ENCODE measurements at places on chromosomes 1 and 21. TPM values are rescaled to one million over a fixed set of nuclear protein-coding genes. Genes with fewer than 3 reads are reported as not detected.
A peak's percentile ranks its signal among the peaks of the same experiment; 100 is the strongest.

Gene GBP5
- total RNA-seq = 95.7 TPM

Gene HES3
- not detected for total RNA-seq

DNA sequence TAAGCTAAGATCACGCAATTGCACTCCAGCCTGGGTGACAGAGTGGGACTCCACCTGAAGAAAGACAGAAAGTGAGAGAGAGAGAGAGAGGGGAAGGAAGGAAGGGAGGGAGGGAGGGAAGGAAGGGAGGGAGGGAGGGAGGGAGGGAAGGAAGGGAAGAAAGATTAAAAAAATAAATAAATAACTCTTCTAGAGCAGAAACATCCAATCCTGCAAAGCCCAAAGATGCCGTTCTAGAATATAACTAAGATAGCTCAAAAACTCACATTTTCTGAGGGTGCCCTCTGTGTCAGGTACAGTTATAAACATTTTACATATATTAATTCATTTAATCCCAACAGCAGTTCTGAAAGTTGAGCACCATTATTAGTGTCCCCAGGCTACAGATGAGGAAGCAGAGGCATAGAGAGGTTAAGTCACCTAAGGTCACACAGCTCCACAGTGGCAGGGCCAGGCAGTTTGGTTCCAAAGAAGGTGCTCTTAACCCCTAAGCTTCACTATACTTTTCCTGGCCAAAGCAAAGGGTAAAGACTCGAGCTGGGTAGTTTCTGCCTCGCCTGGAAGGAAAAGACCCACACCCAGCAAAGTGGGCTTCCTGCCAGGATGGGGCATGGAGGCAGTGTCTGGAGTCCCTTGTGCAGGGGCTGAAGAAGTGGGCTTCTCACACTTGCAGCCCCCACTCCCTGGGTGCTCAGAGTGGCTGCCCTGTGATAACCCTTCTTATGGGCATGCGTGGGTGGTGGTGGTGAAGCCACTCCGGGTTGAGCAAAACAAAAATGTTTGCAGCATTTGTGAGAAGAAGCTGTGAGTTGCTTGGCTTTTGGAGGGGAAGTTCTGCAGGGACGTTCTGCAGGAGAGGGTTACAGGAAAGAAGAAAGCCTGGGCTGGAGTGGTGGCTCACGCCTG is 7.9 kb upstream of the PIK3CD start:
- peak overlapping the region; percentile 65 for H3K27ac ChIP-seq
- peaks cover 18% of the 10 kb centered on the region for H3K36me3 ChIP-seq
- DNase-seq = peak; percentile 44
- no peak overlapping the region for H3K4me3 ChIP-seq
- H3K4me1 ChIP-seq = peaks cover 47% of the 10 kb centered on the region

DNA sequence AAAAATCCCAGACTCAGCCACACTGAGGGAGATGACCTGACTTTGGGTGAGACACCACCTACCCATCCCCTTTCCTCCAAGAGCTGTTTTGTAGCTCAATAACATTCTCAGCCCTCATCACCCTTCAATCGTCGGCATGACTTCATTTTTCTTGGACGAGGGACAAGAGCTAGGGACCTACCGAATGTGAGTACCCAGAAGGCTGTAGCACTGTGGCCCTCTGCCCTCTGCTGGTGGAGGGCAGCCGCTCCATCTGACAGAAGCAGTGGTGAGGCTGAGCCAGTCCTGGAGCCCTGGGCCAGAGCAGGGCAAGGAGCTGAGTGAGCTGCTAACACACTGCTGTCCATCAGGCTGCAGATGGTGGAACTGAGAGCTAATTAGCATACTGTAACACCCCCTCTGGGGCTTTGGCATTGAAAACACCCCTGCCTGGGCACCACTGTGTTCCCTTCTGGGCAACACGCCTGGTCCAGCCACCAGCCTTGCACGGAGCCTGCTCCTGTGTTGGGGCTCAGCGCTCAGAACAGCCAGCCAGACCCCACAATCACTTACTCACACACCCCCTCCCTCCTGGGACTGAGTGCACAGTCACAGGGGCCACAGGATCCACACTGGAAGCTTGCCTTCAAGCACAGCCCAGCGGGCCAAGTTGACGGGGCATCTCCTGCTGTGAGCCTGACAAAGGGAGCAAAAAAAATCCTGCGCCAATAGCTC is 18.3 kb upstream of the ALPL start:
- H3K4me3 ChIP-seq = no peak overlapping the region
- no peaks in the 10 kb centered on the region for H3K36me3 ChIP-seq
- DNase-seq = peak; percentile 59

DNA sequence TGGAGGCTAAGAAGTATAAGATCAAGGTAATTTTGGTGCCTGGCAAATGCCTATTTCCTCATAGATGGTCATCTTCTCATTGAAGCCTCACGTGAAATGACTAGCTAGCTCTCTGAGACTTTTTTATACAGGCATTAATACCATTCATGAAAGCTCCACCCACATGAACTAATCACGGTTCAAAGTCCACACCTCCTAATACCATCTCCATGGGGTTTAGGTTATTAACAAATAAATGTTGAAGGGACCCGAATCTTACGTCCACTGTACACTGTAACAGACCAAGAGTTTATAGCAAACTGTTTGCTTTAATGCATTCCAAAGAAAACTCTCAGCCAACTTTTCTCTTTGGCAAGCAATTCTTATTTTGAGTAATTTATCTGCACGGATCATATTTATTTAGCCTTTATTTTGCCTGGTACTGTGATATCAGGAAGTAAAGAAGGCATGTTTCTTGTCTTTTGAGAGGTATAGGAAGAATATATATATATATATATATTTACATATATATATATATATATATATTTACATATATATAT is 296.1 kb upstream of the LRRC7 start:
- H3K4me3 ChIP-seq = no peak overlapping the region
- H3K27ac ChIP-seq = no peak overlapping the region
- no peaks in the 10 kb centered on the region for H3K27me3 ChIP-seq
- H3K36me3 ChIP-seq = no peaks in the 10 kb centered on the region
- H3K4me1 ChIP-seq = no peaks in the 10 kb centered on the region
- DNase-seq = no peak

DNA sequence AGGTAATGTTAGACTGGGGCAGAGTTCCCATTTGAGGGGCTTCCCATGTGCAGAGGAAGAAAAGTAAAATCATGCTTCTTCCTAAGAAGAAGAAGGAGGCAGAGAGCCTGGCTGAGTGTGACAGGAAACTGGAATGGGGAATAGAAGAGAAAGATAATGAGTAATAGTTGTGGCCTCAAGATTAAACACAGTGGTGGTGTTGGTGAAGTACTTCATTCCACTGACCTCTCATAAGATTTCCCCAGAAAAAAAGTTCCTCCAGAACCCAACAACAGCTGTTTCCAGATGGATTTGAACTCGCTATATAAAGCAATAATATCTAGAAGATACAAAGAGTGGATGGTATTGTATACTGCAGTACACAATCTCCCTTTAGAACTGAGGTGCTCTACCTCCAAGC is 13.0 kb downstream of the RGS1 start:
- peaks cover 2% of the 10 kb centered on the region for H3K4me1 ChIP-seq
- no peak overlapping the region for H3K27ac ChIP-seq
- no peaks in the 10 kb centered on the region for H3K27me3 ChIP-seq

Gene RGL1
- total RNA-seq = 1.8 TPM

Gene FABP3
- total RNA-seq = not detected

Gene EFCAB7
- total RNA-seq = 5.6 TPM

GRCh38 chr1:171864308-171864707 is 23.0 kb downstream of the DNM3 start:
- H3K27me3 ChIP-seq = peaks cover 5% of the 10 kb centered on the region
- H3K4me1 ChIP-seq = no peaks in the 10 kb centered on the region
- no peaks in the 10 kb centered on the region for H3K36me3 ChIP-seq
- no peak overlapping the region for H3K4me3 ChIP-seq
- DNase-seq = no peak

Gene LRRC71
- not detected for total RNA-seq

Gene SERPINC1
- not detected for total RNA-seq

- H3K27ac ChIP-seq = no peak overlapping the region
- DNase-seq = no peak
- H3K36me3 ChIP-seq = no peaks in the 10 kb centered on the region
- H3K4me1 ChIP-seq = peaks cover 3% of the 10 kb centered on the region
Measured at GRCh38 chr1:48205522-48205921, 17.0 kb upstream of the SLC5A9 start.

DNA sequence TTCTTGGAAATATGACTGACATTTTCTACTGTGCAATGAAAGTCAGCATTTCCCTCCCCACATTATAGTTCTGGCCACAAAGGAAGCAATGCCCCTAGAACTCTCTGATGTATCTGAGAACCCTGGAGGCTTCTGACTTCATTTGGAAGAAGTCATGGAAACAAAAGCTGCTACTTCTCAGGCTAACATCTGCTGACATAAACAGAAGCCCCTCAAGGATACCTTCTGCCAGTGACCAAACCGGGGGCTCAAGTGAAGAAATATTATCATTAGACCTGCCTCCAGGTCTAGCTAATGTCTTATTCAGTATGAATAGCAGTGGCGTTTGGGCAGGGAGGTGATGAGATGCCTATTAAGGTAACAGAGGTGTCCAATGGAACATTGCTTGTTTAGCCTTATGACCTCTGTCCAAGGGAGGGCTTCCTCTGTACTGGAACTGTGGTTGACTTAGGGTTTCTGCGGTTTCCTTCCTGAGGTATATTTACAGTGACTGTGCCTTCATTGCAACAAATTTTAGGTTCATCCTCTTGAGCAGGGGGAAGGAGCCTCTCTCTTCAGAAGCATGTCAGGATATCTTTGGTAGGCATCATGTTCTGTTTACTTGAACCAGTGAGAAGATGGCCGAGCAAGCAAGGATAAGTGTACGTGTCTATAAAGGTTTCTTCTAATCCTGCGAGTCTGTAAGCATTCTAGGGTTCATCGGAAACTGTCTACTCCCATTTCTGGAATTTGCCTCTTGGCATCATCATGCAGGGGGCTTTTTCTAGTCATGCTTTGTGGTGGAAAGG is 161.7 kb downstream of the PBX1 start:
- H3K27ac ChIP-seq = no peak overlapping the region
- no peak for DNase-seq
- H3K27me3 ChIP-seq = no peaks in the 10 kb centered on the region
- H3K4me1 ChIP-seq = no peaks in the 10 kb centered on the region
- no peak overlapping the region for H3K4me3 ChIP-seq
- H3K36me3 ChIP-seq = no peaks in the 10 kb centered on the region

DNA sequence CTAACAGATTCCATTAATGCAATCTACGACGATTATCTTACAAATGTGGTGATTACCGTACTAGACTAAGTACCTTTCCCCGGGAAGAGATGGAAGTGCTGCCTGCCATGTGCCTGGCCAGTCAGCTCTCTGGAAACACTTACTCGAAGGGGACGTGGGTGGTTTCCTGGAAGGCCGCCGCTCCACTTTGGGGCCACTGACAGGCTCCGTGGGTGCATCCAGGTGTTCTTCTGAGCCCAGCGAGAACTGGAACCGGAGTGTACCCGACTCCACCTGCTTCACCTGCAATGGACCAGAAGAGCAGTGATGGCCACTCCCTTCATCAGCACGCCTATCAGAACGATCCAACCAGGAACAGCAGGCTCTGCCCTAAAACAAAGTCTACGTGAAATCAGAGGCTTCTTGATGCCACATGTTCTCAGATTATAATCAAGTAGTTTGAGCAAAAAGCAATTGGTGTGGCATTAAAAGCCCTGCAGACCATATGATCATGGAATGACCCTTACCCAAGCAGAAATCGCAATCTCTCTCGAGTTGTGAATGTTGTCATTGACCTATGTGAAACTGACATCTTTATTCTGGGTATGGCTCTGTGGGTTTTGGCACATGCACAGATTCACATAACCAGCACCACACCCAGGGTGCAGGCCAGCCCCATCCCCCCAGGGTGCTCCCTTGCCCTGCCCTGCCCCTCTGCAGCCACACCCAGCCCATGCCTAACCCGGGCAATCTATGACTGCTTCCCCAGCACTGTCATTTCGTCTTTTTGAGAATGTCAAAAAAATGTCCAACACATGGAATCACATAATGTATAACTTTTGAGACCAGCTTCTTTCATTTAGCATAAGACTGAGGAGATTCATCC is 64.5 kb downstream of the NPHP4 start:
- H3K27me3 ChIP-seq = no peaks in the 10 kb centered on the region
- H3K4me1 ChIP-seq = no peaks in the 10 kb centered on the region
- no peak overlapping the region for H3K4me3 ChIP-seq
- peaks cover 26% of the 10 kb centered on the region for H3K36me3 ChIP-seq
- no peak overlapping the region for H3K27ac ChIP-seq

DNA sequence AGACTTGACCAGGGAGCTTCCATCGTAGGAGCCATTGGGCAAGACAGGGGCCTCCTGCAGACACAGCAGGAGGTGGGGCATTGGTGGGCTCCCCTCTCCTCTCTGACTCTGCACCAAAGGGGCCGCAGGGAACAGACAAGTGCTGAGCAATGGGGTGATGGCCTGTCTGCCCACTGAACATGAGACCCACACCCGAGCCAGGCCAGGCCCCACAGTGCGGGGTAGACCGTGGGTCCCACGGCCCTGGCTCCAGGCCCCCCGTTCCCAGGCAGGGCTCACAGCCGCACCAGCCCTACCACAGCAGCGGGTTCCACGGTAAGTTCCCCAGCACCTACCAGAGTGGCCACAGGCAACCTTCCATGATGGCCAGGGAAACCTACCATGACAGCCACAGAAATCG is 45.9 kb downstream of the CHD5 start:
- H3K27me3 ChIP-seq = no peaks in the 10 kb centered on the region
- H3K4me3 ChIP-seq = no peak overlapping the region
- no peaks in the 10 kb centered on the region for H3K4me1 ChIP-seq
- no peak for DNase-seq
- no peak overlapping the region for H3K27ac ChIP-seq

DNA sequence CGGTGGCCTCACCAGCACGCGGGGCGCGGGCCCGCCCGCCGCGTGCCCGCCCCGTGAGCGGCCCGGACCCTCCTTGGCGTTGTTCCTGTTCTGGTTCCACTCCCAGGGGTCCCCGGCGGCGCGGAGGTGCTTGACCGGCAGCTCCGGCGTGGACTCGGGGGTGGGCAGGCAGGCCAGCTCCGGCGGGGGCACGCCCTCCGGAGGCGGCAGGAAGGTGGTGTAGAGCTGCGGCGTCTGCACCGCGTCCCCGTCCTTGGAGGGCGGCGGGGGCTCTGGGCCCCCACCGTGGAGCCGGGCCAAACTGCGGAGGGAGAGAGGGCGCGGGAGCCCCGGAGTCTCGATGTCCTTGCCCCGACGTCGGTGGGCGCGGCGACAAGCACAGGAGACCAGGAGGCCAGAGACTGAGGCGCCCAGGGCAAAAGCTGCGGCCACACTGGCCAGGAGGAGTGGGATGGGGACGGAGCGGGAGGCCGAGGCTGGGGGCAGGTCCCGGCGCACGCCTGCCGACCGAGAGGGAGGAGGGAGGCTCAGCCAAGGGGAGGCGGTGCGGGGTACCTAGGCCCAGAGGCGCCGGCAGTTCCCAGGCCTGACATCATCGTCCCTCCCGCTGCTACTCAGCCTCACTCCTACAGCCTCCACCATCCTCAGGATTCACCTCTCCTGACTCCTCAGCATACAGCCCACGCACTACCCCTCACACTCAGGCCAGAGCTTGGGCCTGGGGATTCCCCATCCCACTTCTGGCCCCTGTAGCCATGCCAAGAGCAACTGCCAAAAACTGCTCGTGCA is 13.2 kb downstream of the SEMA6C start:
- H3K27ac ChIP-seq = no peak overlapping the region
- H3K27me3 ChIP-seq = peaks cover 4% of the 10 kb centered on the region
- no peak for DNase-seq
- no peaks in the 10 kb centered on the region for H3K36me3 ChIP-seq
- H3K4me1 ChIP-seq = peaks cover 13% of the 10 kb centered on the region
- no peak overlapping the region for H3K4me3 ChIP-seq

Gene IVL
- total RNA-seq = not detected

GRCh38 chr21:45356653-45357435 is 48.1 kb upstream of the COL18A1 start:
- H3K27ac ChIP-seq = no peak overlapping the region
- no peak for DNase-seq
- H3K4me1 ChIP-seq = peaks cover 7% of the 10 kb centered on the region
- no peak overlapping the region for H3K4me3 ChIP-seq

Measured in activated CD4-positive, alpha-beta memory T cell treated with anti-CD3 and anti-CD28 coated beads for 36 hours (primary cell).